ENCODE measurements at places on chromosomes 12 and 14.

DNA sequence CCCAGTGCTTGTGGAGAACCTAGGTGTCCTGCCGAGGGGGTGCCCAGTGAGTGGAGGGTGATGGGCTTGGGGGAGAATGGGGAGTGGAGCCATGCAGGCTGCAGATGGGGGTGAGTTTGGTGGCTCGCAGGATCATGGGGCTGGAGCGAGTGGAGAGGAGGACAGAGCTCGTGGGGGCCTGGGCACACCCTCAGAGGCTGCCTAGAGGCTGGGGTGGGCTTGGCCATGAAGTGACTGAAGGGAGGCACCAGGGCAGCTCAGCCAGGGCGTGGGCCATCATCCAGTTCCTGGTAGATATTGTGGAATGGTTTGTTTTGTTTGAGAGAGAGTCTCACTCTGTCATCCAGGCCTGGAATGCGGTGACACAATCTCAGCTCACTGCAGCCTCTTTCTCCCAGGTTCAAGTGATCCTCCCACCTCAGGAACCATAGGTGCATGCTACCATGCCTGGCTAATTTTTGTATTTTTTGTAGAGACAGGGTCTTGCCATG, 43.4 kb upstream of the AMN start:
- DNase-seq: no peak

DNA sequence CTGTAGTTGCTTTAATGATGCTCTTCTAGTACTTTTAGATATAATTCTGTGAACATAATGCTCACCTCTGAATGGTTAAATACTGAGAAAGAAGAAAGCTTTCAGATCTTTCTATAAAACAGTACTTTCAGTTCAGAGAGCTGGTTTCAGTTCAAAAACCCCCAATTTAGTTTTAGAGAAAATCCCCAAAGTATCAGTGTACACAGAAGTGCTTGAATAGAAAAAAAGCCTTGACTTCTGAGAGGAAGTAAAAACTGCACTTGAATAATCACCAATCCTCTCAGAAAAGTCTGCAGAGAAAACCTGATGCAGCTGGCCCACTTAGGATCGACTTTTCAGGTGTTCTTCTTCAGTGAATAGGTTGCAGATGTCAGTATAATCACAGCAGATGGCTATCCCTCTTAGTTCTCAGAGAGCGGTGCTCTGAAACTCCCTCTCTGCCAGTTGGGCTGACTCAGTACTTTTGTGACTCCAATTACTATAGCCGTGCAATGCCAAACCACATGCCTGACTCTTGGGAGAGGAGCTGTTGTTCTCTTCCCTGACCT, 616.3 kb downstream of the LRFN5 start:
- DNase-seq: peak; percentile 85

- no peak for DNase-seq
These were observed 112.3 kb upstream of the PRMT8 start for GRCh38 chr12:3378655-3379054.

GRCh38 chr14:57352396-57353170, 37.8 kb upstream of the NAA30 start:
- DNase-seq: no peak

GRCh38 chr12:112179341-112179740, 54.0 kb downstream of the TRAFD1 start:
- DNase-seq: no peak

- DNase-seq: no peak
These were observed 203.6 kb downstream of the GXYLT1 start for GRCh38 chr12:41941079-41941478.

DNA sequence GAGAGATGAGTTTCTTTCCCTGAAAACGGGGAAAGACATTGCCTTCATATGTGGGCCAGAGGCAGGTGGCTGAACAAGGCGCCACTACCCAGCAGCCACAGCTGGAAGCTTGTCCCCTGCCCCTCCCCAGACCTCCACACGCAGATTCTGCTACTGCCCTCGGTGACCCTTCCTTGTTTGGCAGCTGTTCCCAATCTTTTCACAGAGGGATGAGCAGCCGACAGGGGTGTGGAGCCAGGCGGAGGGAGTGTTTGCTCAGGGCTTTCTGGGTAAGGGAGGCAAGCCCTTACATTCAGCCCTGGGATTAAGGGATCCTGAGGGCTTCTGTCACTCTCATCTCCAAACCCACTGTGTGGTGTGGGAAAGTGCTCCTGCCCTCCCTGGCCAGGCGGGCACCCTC, 4.5 kb upstream of the KRT4 start:
- DNase-seq: no peak

- DNase-seq: peak; percentile 34
These were observed 19.1 kb downstream of the RPAP3 start for GRCh38 chr12:47686645-47687240.

DNA sequence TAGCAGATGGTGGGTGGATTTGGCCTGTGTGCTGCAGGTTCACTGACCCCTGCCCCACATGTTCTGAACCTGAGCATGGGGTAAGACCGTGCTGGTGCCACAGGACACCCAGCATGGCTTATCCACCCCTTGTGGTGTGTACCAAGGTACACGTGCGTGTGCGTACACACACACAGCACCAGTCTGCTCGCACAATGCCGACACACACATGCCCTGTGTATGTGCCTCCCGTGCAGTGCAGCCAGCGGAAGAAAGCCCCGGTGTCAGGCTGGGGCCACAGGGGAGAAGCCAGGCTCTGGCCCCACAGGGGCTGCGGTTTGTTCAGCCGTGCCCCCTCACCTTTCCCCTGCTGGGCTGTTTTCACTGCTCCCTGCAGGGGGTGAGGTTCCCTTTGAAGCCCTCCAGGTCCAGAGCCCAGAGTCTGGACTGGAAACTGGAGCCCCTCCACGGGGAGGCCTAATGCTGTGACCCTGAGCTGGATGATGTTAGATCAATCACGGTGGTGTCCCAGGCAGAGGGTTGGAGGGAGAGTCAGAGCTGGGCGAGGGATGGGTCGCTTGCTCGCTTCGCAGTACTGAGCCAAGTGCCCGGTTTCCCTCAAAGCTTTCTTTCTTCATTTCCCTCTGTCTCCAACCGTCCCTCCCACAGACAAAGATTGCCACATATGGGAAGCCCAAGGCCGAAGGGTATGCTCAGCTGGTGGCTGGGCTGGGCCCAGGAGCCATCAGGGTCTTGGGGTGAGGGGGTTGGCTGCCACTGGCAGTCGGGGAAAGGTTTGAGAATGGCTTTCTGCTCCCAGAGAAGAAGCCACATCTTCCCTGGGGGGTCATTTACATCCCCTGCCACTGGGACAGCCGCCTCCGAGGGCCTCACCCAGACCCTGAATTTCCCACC, 6.2 kb downstream of the DTX1 start:
- no peak for DNase-seq

- DNase-seq: no peak
These were observed 1.0 kb upstream of the KRT6A start for GRCh38 chr12:52494100-52494499.

DNA sequence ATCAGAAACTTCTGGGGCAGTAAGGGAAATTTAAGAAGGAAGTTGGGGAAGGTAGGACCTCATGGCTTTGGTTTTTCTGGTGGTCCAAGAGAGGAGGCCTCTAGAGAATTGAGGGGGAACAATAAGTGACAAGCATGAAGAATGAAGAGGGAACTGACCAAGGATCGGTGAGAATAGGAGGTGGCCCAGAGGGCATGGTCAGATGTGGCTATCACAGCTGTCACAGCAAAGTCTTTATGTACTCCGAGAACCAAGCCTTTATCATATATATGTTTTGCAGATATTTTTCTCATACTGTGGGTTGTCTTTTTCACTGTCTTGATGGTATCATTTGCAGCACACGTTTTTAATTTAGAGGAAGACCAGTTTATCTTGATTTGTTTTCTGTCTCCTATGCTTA, 64.3 kb downstream of the PPP2R5C start:
- DNase-seq: no peak

GRCh38 chr14:101834800-101835547, 73.5 kb downstream of the PPP2R5C start:
- no peak for DNase-seq

GRCh38 chr12:51589060-51589459, 2.0 kb upstream of the SCN8A start:
- no peak for DNase-seq

DNA sequence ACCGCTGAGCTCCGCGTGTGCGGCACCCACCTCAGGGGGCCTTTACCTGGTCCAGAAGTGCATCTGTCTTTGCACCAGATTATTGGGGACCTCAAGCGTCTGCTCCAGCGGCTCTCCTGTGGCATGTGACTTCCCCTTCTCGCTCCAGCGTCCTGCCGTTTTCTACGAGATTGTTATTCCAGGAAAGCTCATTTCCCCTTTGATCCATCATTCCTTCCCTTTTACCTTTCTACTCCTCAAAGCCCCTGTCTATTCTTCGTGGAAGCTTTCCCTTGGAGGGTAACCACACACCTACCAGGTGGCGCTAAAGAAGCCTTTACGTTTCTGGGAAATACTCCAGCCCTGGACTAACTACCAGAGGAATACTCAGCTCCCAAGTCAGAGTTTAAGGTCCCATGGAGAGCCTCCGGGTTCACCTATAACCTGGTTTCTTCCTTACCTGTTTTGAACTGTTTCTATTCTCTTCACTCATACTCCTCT, 1.5 kb downstream of the FKBP4 start:
- no peak for DNase-seq

- DNase-seq: no peak
These were observed 109.0 kb upstream of the SLC35F4 start for GRCh38 chr14:57974896-57975295.

- no peak for DNase-seq
These were observed 209.9 kb downstream of the ITPR2 start for GRCh38 chr12:26623136-26623535.

DNA sequence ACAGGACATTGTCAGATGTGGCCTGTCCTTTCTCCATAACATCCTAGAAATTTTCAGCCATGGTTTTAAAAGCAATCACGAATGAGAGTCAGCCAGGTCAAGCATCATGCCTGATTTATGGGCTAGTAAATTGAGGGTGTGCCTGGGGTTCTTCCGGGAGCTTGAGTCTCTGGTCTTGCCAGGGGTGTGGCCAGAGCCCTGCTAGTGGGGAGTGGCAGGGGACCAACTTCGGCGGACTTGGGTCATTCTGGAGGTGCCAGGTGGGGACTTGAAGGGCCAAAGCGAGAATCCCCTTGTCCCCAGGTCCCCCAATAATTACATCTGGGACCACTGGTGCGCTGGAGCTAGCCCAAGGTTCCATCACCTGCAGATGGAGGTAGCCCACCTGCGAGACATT, 5.7 kb downstream of the OTUB2 start:
- DNase-seq: no peak

Measured in MM.1S (cell line).